ENCODE measurements at places on chromosomes 3 and 15.

DNA sequence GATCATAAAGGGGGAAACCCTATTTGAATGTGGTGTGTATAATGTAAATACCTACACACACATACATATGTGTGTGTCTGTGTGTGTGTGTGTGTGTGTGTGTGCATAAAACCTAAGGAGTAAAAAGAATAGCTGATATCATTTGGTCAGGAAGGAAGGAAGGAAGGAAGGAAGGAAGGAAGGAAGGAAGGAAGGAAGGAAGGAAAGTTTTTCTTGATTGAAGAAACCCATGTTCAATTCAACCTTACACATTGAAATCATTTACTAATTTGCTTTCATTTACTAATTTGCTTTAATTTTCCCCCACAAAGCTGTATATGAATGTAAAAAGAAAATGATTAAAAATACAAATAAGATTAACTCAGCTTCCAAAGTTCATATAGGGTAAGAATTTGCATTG lies 386.6 kb downstream of the ROBO2 start:
- DNase-seq, result no peak

GRCh38 chr3:38994251-38994650 lies 57.5 kb downstream of the SCN11A start:
- DNase-seq, result no peak

GRCh38 chr3:180036092-180036670 lies 556 bp downstream of the PEX5L start:
- DNase-seq, result no peak

- no peak for DNase-seq
Measured at GRCh38 chr3:142934128-142934886, 29.2 kb downstream of the PAQR9 start.

DNA sequence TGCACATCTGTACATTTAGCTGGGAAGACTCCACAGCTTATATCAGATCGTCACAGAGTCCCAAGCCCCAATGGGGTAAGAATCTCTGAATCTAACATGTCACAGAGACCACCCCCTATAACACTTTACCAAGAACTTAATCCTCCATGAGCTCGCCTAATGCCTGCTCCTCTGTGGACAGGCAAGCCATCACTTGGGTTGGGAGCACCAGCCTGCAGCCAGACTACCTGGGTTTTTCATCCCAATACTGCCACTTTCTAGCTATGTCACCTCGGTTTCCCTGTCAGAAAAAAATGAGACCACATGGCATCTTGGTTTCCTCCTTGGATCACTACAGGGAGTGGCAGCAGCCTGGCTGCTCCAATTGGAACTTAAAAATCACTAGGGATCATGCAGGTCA lies 277.9 kb upstream of the TLE3 start:
- DNase-seq, result no peak

DNA sequence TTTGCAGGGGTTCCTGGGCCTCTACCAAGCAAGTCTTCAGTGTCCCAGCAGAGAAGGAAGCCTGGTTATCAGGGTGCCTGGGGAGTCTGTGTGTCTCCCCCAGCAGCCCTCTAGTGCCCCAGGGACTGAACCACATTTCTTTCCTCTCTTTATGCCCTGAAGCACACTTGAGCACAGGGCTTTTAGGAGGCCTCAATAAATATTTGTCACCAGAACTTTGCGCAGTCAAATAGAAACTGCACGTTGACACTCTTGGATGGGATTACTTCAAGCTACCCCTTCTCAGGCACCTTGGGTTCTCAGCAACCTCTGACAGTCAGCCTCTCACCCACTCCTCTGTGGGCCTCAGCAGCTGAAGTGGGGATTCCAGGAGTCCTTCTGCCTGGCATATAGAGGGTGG lies 226.6 kb upstream of the HES1 start:
- no peak for DNase-seq

- DNase-seq, result no peak
Measured at GRCh38 chr3:72957297-72957696, 39.3 kb upstream of the PPP4R2 start.

DNA sequence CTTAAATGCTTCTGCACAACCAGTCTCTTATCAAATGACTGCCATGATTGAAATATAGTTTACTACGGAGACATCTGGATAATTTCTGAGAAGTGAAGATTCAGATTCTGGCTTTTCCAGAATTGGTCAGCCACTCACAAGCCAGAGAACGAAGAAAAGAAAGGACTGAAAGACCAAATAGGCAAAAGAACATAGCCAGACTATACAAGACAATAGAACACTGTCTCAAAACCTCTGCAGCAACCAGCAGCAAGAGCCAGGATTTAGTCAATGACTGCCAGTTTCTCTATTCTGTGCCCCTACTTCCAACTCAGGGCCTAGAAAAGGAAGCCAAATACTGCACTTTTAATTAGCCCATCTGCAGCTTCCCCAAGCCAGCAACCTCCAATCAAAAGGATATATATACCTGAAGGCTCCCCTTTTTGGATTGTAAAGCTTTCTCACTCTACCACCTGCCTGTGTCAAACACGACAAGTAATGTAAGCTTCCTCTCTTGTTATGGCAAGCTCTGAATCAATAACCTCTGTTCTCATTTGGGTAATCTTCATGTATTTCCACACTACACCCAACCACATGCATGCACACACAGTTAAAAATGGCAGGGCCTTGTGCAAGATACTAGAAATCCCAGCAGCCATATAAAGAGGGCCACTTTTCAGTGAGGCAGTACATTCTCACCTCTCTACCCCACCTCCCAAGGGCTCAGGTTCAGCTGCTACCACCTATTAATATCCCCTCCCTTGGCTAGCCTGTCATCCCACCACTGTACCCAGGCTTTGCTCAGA lies 97.1 kb downstream of the ERC2 start:
- no peak for DNase-seq

GRCh38 chr15:74454764-74455500 lies 6.0 kb downstream of the UBL7 start:
- no peak for DNase-seq

DNA sequence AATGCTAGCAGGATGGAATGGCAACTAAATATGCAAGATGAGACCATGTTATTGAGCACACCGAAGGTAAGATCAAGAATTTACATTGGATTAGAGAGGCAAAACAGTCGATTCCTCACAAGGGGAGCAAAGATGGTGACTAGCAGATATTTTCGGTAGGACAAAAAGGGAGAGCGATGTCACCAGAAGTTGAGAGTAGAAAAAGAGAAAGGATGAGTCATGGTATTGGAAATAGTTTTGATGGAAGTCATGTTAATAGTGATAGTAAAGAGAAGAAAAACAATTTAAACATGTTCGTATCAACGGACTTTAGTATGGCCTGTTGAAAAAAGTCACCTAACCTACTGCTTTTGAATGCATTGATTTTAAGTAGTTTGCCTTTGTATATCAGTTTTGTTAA lies 55.0 kb downstream of the UBE2E2 start:
- no peak for DNase-seq

DNA sequence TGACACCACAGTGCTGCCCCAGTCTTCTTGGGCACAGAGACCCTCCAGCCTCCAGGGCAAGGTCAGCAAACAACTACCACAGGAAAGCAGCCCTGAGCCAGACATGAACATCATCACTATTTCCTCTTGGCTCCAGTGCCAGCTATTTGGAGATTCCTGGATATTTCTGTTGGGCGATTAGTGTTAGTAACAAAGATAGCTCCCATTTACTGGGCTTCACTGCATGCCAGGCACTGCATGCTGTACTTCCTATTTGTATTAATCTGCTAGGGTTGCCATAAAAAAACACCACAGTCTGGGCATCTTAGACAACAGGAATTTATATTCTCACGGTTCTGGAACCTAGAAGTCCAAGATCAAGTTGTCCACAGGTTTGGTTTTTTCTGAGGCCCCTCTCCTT lies 255.1 kb upstream of the STT3B start:
- no peak for DNase-seq

DNA sequence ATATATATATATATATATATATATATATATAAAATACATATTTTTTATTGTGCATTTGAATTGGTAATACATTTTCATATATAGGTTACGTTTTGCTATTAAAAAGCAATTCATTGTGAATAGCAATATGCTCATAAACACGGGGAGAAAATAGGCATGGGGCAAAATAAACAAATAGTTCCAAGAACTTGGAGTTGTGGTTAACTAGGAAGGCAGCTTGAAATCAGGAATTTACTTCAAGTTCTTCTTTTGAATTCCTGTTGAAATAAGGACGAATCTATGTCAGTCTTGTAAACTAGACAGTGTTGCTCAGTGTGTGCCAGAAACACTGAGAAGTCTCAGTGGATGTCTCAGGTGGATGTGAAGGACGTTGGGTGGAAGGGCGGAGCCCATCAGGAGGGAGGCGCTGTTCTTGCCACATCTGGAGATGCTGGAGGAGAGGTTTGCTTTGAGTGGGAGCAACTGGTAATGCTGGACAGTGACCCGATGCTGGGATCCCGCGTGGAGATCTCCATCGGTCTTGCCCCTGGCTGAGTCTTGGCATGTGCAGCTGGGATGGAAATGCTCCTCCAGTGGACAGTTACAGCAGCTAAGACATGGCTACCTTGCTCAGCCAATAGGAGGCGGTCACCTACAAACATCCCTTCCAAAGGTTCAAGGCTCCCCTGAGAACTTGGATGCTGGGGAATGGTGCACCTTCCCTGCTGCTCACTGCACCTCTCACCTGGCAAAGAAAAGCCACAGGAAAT lies 2.5 kb downstream of the IL16 start:
- no peak for DNase-seq

- no peak for DNase-seq
Measured at GRCh38 chr3:32438596-32439344, 47.1 kb downstream of the CMTM7 start.

DNA sequence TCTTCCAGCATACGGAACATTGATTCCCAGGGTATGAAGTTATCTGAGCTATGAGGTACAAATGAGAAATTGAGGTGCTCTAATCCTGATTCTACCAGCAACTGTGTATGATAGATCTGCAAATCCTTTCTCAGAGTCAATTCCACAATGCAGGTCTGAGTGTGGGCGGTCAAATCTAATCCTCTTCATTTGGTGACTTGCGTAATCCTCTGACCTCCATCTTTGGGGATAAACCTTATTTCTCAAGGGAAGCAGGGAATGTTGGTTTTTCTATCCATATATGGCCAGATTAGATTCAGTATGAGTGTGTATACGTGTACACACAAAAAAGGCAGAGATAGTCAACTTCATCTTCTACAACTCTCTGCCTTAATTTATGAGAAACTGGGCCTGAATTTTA lies 348.4 kb upstream of the IL12A start:
- DNase-seq, result no peak

- no peak for DNase-seq
Measured at GRCh38 chr3:64444490-64445108, 219.3 kb upstream of the PRICKLE2 start.

- DNase-seq, result no peak
Measured at GRCh38 chr15:60620708-60621107, 141.8 kb upstream of the ICE2 start.

DNA sequence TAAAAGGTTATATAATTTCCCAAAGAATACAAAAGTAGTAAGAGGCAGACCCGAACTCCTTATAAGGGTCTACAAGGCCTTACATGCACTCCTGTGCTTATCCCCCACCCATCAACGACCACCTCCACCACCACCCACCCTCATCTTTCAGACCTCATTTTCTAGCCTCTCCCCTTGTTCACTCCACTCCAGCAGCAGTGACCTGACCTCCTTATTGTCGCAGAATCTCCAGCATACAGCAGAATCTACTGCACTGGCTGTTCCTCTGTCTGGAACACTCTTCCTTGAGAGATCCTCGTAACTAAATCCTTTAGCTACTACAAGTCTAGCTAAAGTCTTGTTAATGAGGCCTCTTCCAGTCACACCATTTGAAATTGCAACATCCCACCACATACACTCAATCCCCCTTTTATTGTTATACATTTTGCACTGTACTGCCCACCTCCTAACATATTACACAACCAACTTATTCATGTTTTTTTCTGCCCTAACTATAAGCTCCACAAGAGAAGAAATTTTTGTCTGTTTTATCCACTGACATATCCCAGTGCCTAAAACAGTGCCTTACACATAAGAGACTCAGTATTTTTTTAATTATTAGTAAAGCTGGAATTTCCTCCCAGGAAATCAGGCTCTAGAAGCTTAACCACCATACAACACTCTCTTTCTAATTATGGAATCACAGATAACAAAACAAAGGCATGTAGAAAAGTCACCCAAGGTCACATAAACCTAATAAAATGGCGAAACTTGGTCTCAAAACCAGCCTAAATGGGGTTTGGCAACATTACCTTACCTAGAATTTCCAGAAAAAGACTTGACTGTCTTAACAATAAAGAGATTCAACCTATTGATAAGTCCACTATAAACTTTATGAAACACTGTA lies 40.2 kb downstream of the ZNF148 start:
- DNase-seq, result no peak

DNA sequence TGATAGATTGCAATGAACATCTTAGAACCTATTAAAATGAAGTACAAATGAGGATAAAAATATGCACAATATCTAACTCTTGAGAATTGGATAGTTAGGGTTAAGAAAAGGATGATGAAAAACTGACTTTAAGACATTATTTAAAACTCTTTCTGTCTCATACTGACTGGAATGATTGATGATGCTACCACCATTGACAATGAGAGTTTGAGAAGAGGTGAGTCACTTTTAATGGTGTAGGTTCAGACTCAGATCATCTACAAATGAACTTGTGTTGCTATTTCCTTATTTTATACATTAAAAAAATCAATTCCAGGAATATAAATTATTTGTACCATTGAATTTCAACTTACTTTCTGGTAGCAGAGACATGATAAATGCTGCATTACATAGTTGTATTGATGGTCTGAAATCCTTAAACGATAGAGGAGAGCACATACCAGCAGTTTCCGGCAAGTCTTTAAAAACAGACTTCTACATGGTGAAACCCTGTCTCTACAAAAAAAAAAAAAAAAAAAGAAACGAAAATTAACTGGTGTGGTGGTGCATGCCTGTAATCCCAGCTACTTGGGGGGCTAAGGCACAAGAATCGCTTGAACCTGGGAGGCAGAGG lies 409.0 kb downstream of the OTOL1 start:
- DNase-seq, result no peak

DNA sequence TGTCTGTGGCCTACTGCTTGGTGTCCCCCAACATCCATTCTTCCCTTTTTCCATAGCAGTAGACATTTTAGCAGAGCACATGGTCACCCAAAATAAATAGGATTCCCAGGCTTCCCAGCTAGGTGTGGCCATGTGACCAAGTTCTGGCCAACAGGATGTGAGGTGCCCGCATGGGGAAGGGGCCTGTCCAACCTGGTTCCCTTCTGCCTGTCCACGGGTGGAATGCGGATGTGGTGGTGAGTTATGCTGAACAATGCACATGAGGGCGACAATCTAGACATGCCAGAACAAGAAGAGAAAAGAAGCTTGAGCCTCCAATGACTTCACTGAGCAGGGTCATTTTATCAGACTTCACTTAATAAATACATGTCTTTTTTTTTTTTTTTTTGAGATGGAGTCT lies 77.6 kb upstream of the DLG1 start:
- no peak for DNase-seq

GRCh38 chr3:124325248-124325647 lies 333.3 kb upstream of the ROPN1 start:
- no peak for DNase-seq

- DNase-seq, result no peak
Measured at GRCh38 chr3:194622621-194623340, 10.4 kb downstream of the TMEM44 start.
